ENCODE measurements at places on chromosomes 1 and 21. TPM values are rescaled to one million over a fixed set of nuclear protein-coding genes. Genes with fewer than 3 reads are reported as not detected.

CFHR1 gene
- not detected for total RNA-seq

ADIPOR1 gene
- total RNA-seq: 64.2 TPM

SV2A gene
- total RNA-seq: 0.08 TPM

ATPAF1 gene
- total RNA-seq: 35.8 TPM

TSACC gene
- 1.9 TPM for total RNA-seq

RAB3B gene
- total RNA-seq: 6.0 TPM

C1orf226 gene
- 1.3 TPM for total RNA-seq

OR2T33 gene
- total RNA-seq: not detected

BGLAP gene
- total RNA-seq: 0.23 TPM

NBPF1 gene
- total RNA-seq: 22.0 TPM

DTL gene
- 20.7 TPM for total RNA-seq

MRPL9 gene
- 98.7 TPM for total RNA-seq

ALX3 gene
- not detected for total RNA-seq

SELENBP1 gene
- total RNA-seq: 6.1 TPM

C1orf21 gene
- total RNA-seq: 9.7 TPM

GJA8 gene
- total RNA-seq: not detected

ATP5PO gene
- total RNA-seq: 150 TPM

LCE3D gene
- total RNA-seq: 2.4 TPM

LIN28A gene
- not detected for total RNA-seq

LEPROT gene
- total RNA-seq: 48.8 TPM

TDRD5 gene
- 0.08 TPM for total RNA-seq

FMO2 gene
- not detected for total RNA-seq

TFF1 gene
- total RNA-seq: 26.5 TPM

FMN2 gene
- total RNA-seq: 3.7 TPM

MYOG gene
- total RNA-seq: not detected

PDC gene
- not detected for total RNA-seq

S100A1 gene
- total RNA-seq: 0.75 TPM

KCNN3 gene
- total RNA-seq: 0.05 TPM

CFHR4 gene
- total RNA-seq: not detected

PTAFR gene
- total RNA-seq: 0.10 TPM

ZMYM4 gene
- total RNA-seq: 13.1 TPM

COPA gene
- total RNA-seq: 81.0 TPM

RSPO1 gene
- total RNA-seq: 0.12 TPM

Measured in A549 treated with GW870086 at 1 μM for 4 hours (cell line).